ENCODE measurements at places on chromosomes 6 and 20.

DNA sequence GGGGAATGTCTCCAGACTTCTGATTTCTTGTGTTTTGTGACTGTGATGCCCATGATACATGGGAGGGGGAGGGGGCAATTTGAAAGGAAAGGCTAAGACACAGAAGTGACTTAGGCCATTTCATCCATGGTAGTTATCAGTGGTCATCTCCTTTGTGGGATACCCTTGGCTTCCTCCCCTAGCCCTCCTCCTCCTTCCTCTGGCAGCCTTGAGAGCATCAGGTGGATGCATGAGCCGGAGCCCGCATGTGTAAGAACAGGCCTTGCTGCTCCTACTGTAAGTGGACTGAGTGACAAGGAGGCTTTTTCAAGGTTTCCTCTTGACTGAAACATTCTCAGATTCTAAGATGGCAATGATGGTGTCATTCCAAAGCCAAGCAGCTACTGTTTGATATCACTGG is 874 bp downstream of the CD83 start:
- no peak for DNase-seq

- DNase-seq: no peak
Measured at GRCh38 chr20:42181064-42181463, 562.9 kb upstream of the CHD6 start.

DNA sequence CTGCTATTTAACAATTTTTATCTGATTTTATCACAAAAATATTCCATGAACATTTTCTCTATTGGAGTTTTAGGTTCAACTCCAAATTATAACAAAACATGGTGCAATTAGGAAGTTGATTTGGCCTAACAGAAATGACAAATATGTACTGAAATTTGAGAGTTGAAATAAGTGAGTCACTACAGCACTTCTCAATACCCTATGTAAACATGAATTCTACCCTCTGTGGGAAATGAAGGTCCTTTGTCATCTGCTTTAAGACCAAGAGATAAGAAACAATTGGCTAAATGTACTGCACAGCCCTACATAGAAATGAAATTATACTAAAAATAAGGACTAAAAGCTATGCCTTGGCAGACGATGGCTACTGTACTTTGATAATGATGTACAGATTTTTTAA is 86.2 kb upstream of the BEND6 start:
- no peak for DNase-seq

- DNase-seq: no peak
Measured at GRCh38 chr6:150949526-150949925, 84.0 kb downstream of the MTHFD1L start.

DNA sequence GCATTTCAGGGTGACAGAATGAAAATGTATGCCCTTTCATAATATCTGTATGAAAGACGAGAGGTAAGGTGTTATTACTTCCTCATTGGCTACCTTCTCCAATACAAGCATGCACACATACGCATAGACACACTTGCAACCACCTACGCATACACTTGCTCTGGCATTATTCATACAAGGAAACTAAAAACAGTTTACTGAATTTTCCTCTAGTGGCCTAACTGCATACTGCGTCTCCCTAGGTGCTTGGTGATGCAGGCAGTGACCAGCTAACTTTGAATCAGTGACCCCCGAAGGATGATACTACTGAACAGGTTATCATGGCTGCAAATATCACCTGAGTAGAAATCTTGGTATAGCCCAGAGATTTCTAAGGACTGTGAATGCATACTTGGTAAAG is 593.1 kb downstream of the PKHD1 start:
- no peak for DNase-seq

- DNase-seq: no peak
Measured at GRCh38 chr20:51345601-51346101, 196.9 kb downstream of the NFATC2 start.

DNA sequence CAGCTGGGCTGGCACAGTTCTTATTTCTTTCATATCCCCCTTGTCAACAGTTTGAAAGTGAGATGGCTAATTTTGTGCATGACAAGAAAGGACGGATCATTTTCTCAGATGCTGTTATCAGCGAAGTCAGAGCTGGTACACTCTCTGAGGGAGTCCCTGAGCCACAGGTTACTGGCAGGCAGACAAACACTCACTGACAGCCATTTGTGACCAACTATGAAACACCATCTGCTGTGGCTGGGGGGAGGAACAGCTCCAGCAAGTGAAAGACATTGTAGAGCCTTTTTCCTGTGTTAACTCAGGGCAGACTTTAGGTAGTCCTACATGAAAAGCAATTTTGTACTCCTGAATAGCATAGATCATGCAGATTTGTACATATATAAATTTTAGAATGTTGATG is 22.2 kb downstream of the OLIG3 start:
- no peak for DNase-seq

- DNase-seq: no peak
Measured at GRCh38 chr6:139944131-139944530, 569.7 kb upstream of the CITED2 start.

Data from esophagus squamous epithelium (tissue), 5 donors.